ENCODE measurements at places on chromosomes 11 and 22.

- DNase-seq: no peak
Observed at GRCh38 chr11:2178906-2179494, 7.4 kb upstream of the TH start.

GRCh38 chr11:124798991-124799347, 1.2 kb downstream of the MSANTD2 start:
- DNase-seq: no peak

- DNase-seq: no peak
Observed at GRCh38 chr22:49328630-49329405, 498.9 kb downstream of the BRD1 start.

- no peak for DNase-seq
Observed at GRCh38 chr11:76836613-76837291, 24.0 kb upstream of the ACER3 start.

- DNase-seq: peak; percentile 81
Observed at GRCh38 chr11:68373189-68373814, 60.9 kb downstream of the LRP5 start.

GRCh38 chr22:32661737-32662586, 139.5 kb upstream of the TIMP3 start:
- DNase-seq: no peak

GRCh38 chr22:37187891-37188761, at the start of gene C1QTNF6:
TSS of gene C1QTNF6 (minus strand) at chr22:37188247. CDS start at chr22:37188213, 34 bp downstream.
- no peak for DNase-seq

- DNase-seq: no peak
Observed at GRCh38 chr11:79758325-79758724, 317.5 kb upstream of the TENM4 start.

DNA sequence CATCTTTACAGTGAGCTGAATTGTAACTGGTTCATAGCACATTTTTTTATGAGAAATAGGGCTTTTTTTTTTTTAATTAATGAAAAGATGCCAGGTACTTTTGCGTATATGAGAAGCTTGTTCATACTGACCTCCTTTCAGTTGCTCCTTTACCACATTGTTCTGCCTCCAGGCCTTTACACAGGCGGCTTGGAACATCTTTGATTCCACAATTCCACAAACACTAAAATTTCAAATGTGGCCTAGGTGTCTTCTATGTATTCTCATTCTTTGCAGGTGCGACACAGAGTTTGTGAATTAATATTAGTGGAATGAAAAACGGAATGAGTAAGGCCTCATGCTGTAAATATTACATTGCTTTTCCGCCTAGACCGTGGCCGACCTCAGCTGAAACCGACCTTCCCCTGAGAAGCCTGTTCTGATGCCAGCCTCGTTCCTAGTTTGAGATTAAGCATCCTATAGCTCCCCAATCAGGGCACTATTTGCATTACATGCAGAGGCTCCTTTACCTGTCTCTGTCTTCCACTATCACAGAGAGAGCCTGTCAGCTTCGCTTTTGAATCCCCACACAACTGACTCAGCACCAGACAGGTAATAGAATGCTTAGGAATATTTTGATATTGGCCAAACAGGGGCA, 125.8 kb downstream of the LDLRAD3 start:
- no peak for DNase-seq
